ENCODE measurements at places on chromosomes 7 and 10.

DNA sequence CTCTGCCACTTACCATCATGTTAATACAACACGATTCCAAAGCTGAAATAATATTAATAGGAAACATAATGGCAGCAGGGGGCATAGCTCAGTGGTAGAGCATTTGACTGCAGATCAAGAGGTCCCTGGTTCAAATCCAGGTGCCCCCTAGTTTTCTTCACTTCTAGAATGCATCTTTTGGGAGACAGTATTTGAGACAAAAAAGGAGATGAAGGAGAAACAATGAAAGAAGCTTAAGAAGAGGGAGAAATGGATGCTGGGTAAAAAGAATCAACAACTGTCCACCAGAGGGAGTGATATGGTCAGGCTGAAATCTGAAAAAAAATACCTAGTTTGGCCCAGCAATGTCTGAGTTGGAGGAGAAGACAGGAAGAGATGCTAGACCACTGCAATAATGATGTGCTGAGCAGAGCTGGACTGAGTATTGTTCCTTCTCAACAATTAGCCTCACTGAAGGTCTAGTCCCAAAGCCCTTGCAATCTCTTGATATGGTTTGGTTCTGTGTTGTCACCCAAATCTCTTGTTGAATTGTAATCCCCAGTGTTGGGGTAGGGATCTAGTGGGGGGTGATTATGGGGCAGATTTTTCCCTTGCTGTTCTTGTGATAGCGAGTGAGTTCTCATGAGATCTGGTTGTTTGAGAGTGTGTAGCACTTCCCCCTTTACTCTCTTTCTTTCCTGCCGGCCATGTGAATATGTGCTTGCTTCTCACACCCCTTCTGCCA, 48.3 kb downstream of the ZNF783 start:
- no peak for DNase-seq

DNA sequence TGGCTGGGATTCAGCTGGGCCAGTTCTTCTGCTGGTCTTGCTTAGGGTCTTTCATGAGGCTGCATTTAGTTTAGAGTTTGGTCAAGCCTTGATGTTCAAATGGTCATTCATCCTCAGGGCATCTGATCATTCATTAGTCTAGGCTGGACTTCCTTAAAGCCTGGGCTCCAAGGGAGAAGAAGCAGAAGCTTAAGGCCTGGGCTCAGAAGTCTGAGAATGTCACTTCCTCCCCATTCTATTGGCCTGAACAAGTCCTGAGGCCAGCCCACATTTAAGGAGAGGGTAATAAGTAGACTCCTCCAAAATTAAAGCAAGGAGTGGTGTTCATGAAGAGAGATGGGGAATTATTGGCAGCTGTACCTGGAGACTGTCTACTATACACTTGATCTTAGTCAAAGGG, 193.2 kb upstream of the HABP2 start:
- DNase-seq: no peak

DNA sequence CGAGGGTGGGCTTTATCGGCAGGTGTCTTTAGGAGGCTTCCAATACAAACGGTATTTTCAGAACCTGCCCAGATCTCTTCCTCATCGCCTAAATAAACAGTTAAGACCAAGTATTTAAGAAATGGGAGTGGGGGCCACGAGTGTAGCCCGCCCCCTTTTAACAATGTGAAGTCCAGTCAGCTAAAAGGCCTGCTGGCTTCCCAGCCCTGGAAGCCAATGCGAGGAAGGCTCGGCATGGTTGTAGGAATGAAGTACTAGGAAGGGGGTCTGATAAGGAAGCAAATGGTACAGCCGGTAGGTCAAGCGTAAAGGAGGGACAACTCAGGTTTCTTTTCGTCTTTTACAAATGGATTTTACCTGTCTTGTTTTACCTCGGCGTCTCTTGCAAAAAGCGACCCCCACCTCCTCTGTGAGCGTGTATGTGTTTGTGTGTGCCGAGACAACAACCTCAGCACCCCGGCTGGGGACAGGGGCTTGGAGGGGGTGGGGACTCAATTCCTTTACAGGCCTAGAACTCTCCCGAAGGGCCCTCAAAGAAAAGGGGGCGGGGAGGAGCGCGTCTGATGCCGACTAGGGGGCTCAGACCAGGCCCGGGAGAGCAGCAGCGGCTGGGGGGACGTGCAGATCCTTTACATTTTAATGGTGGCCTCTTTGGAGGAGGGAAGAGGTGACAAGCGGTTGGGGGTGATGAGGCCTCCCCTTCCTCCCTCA, 147.6 kb downstream of the GPR85 start:
- DNase-seq: peak; percentile 72

DNA sequence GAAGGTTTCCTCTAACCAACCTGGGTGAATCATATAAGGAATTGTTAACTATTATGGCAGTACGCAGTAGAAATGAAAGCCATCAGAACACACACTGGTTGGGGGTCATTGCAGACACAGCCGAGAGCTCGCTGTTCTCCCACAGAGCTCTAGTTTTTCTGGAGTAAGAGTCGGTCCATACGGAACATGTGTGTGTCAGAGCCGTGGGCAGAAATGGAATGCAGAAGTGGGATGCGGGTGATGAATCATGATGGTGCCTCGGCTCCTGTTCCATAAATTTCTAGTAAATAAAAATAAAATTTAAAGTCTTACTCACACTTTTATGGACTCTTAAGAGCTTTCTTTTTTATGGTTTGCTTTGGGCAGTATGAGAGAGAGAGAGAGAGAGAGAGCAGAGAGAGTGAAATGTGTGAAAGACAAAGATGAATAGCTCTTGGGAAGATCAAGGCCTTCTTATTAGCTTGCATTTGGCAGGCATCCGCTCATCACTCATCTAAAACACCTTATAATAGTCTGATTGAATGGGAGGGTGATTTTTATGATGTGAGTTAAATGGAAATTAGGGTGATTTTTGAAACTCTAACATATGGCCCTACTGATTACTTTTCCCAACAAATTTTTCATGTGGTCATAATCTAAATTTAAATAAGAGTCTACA, 98.8 kb upstream of the PFKP start:
- DNase-seq: no peak

DNA sequence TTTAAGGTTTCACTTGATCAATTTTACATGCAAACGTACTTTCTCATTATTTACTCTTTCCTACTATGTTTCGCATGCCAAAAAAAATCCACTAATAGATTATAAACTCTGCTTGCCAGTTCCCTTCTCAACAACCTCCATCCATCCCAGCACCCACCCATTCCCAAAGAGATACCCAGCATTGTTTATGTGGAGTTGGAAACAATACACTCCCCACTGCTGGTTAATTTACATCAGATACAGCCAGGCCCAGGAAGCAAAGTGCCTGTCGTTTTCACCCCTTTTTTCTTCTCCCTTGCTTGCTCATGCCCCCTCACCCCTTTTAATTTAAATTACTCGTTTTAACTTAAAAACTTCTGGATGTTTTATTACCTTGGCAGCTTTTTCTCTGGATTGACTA, 59.9 kb downstream of the HIBADH start:
- no peak for DNase-seq

DNA sequence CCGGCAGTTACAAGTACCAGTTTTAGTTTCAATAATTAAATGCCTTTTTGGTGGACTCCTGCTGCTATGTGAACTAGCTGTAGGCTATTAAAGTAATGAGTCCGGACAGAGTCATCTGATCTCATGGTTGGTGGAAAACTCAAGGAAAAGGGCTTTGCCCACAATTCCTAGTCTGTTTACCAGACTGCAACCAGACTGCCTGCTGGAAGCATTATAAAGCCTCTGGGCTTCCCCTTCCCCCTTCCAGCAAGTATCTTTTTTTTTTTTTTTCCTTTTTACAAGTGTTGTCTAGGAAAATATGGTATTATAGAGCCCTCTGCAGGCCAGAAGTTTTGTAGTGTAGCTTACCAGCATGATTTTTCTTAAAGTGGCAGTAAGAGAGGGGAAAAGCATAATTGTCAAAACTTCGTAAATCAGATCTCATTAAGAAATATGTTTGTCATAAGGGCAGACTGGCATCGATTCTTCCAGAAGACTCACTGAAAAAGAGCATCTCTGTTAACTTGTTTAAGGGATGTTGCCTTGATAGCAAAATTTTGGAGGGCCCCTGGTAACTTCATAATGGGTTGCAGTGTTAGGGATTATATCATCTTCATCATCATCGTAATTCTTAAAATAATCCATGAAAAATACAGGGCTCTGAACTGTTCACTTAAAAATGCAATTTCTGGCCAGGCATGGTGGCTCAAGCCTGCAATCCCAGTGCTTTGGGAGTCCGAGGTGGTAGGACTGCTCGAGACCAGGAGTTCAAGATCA, 181.3 kb downstream of the TAX1BP1 start:
- DNase-seq: peak; percentile 67

- DNase-seq: no peak
Measured at GRCh38 chr7:41189866-41190265, 513.0 kb downstream of the INHBA start.

GRCh38 chr10:73874267-73875138, at the start of gene CAMK2G:
Gene CAMK2G, minus strand, starts transcription at chr10:73874555. Its CDS starts 94 bp downstream, at chr10:73874461.
- peak; percentile 89 for DNase-seq

GRCh38 chr10:122290334-122290733, 19.2 kb downstream of the BTBD16 start:
- no peak for DNase-seq

DNA sequence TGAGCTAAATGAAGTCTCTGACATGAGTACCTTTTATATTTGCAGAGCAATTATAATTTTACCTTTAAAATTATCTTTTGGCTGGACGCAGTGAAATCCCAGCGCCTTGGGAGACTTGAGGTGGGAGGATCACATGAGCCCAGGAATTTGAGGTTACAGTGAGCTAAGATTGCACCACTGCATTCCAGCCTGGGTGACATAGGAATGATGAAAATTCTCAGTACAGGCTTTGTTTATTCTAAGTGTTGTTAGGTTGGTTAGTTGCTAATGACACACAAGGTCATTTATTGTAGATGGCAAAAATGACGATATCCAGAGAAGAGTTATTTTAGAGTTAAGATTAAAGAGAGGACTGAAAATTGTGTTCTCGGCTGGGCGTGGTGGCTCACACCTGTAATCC, 87.6 kb downstream of the XRCC2 start:
- no peak for DNase-seq
